ENCODE measurements at places on chromosomes 1 and 21.

GRCh38 chr1:71908303-71908702 is 374.0 kb downstream of the NEGR1 start:
- H3K27ac ChIP-seq, result peak overlapping the region; percentile 67
- no peaks in the 10 kb centered on the region for H3K27me3 ChIP-seq
- H3K36me3 ChIP-seq, result no peaks in the 10 kb centered on the region
- H3K4me3 ChIP-seq, result no peak overlapping the region
- DNase-seq, result no peak

DNA sequence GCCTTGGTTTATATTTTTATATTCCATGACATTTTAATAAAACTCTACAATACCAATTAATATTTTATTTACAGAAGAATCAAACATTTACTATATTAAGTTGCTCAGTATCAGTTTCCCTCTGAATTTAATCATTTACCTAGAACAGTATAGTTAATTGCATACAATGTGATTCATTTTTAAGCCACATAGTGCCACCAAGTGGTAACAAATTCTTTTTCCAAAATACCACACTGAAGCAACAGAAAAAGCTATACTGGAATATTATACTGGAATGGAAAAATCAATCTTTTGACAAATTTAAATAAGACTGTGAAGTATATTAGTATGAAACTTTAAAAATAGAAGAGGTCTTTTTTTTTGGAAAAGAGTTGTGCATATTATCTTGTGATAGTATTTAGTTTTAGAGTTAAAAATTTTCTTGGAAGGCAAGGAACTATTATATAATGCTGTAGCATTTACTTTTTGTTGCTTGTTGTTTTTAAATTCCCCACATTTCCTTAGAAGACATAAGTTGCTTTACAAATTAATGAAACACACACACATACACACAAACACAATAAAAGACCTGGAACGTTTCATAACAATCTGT is 57.3 kb downstream of the ZNF644 start:
- no peaks in the 10 kb centered on the region for H3K27me3 ChIP-seq
- no peak for DNase-seq
- no peak overlapping the region for H3K4me3 ChIP-seq
- peaks cover 18% of the 10 kb centered on the region for H3K4me1 ChIP-seq
- no peak overlapping the region for H3K27ac ChIP-seq

- no peaks in the 10 kb centered on the region for H3K36me3 ChIP-seq
- H3K4me1 ChIP-seq, result no peaks in the 10 kb centered on the region
- H3K27ac ChIP-seq, result no peak overlapping the region
Measured at GRCh38 chr1:102941366-102941947, 166.9 kb downstream of the COL11A1 start.

DNA sequence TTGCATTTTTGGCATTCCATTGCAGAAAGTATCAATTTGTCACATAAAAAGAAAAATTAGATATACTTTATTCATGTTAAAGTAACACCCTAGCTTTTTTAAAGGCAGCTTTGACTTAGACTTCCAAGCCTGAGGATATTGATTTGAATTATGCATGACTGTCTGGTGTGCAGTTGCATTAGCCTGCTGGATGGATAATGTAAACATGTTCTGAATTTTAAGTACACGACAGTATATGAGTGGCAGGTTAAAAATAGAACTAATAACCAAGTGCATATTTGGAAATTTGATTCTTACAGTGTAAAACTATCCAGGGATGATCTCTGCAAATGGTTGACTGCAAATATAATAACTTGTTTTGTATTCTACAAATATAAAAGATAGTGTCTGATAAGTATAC is 124.0 kb downstream of the SYT14 start:
- no peak overlapping the region for H3K4me3 ChIP-seq
- H3K27ac ChIP-seq, result no peak overlapping the region
- DNase-seq, result no peak
- H3K4me1 ChIP-seq, result no peaks in the 10 kb centered on the region

- H3K36me3 ChIP-seq, result peaks cover 3% of the 10 kb centered on the region
- H3K4me3 ChIP-seq, result no peak overlapping the region
- H3K27me3 ChIP-seq, result no peaks in the 10 kb centered on the region
- no peak for DNase-seq
- peaks cover 4% of the 10 kb centered on the region for H3K4me1 ChIP-seq
Measured at GRCh38 chr1:6632588-6633514, 8.2 kb downstream of the THAP3 start.

GRCh38 chr1:61175976-61176375 is 93.6 kb downstream of the NFIA start:
- no peaks in the 10 kb centered on the region for H3K4me1 ChIP-seq
- H3K36me3 ChIP-seq, result no peaks in the 10 kb centered on the region
- H3K27ac ChIP-seq, result no peak overlapping the region
- DNase-seq, result no peak

GRCh38 chr21:25501462-25501861 is 105.8 kb downstream of the MRPL39 start:
- no peaks in the 10 kb centered on the region for H3K36me3 ChIP-seq
- no peaks in the 10 kb centered on the region for H3K27me3 ChIP-seq
- DNase-seq, result no peak
- no peak overlapping the region for H3K27ac ChIP-seq
- no peak overlapping the region for H3K4me3 ChIP-seq

DNA sequence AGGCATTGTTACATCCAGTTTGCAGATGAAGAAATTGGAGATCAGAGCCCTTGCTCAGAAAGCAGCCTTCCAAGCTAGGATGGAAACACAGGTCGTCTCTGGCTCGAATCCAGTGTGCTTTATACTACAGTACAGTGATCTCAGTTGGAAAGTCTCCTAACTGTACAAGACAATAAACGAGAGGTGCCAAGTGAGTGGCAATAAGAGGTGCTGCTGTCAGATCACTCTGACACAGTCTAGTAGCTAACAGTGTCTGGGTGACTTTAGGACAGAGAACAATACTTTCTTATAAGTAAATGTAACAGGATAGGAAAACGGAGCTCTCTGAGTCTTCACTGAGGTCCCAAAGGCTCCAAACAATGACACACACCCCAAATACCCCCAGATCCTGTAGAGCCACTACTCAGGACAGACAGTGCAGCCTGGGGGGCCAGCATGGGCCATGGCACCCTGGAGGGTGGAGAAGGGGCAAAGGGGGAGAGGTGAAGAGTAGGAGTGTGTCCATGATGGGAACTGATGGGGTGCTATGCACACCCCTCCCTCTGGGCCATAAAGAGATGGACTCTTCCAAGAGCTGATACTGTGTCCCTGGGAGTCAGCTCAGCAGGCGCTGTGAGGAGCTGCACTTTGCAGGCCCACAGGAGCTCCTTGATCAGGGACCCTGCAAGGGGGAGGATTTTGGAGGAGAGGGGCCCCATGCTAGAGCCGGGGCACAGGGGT is 3.3 kb downstream of the SH3BGR start:
- DNase-seq, result no peak
- no peak overlapping the region for H3K27ac ChIP-seq
- H3K27me3 ChIP-seq, result no peaks in the 10 kb centered on the region
- no peaks in the 10 kb centered on the region for H3K36me3 ChIP-seq
- H3K4me3 ChIP-seq, result no peak overlapping the region
- H3K4me1 ChIP-seq, result no peaks in the 10 kb centered on the region

GRCh38 chr1:214472364-214472763 is 79.0 kb downstream of the PTPN14 start:
- H3K36me3 ChIP-seq, result no peaks in the 10 kb centered on the region
- H3K4me1 ChIP-seq, result no peaks in the 10 kb centered on the region
- H3K27me3 ChIP-seq, result no peaks in the 10 kb centered on the region
- DNase-seq, result no peak
- H3K27ac ChIP-seq, result no peak overlapping the region

GRCh38 chr1:159068886-159069285 is 7.7 kb downstream of the AIM2 start:
- H3K4me3 ChIP-seq, result no peak overlapping the region
- no peaks in the 10 kb centered on the region for H3K27me3 ChIP-seq
- H3K36me3 ChIP-seq, result no peaks in the 10 kb centered on the region
- DNase-seq, result no peak

- H3K27ac ChIP-seq, result no peak overlapping the region
- H3K27me3 ChIP-seq, result no peaks in the 10 kb centered on the region
- peaks cover 100% of the 10 kb centered on the region for H3K36me3 ChIP-seq
- H3K4me3 ChIP-seq, result no peak overlapping the region
- H3K4me1 ChIP-seq, result no peaks in the 10 kb centered on the region
Measured at GRCh38 chr1:15723631-15724246, 12.3 kb upstream of the SLC25A34 start.

- no peaks in the 10 kb centered on the region for H3K4me1 ChIP-seq
- no peaks in the 10 kb centered on the region for H3K27me3 ChIP-seq
- H3K27ac ChIP-seq, result no peak overlapping the region
- peaks cover 13% of the 10 kb centered on the region for H3K36me3 ChIP-seq
- no peak overlapping the region for H3K4me3 ChIP-seq
Measured at GRCh38 chr1:178451529-178451928, 45.2 kb downstream of the CLEC20A start.

- no peaks in the 10 kb centered on the region for H3K27me3 ChIP-seq
- DNase-seq, result no peak
- H3K27ac ChIP-seq, result no peak overlapping the region
- H3K36me3 ChIP-seq, result no peaks in the 10 kb centered on the region
Measured at GRCh38 chr21:28752131-28752530, 240.5 kb downstream of the LTN1 start.

- DNase-seq, result no peak
- H3K36me3 ChIP-seq, result no peaks in the 10 kb centered on the region
- H3K27ac ChIP-seq, result no peak overlapping the region
- H3K4me3 ChIP-seq, result no peak overlapping the region
- H3K4me1 ChIP-seq, result peaks cover 47% of the 10 kb centered on the region
- no peaks in the 10 kb centered on the region for H3K27me3 ChIP-seq
Measured at GRCh38 chr1:33025761-33026160, 10.9 kb downstream of the AK2 start.

GRCh38 chr21:38768471-38769063 is 37.2 kb upstream of the ETS2 start:
- no peaks in the 10 kb centered on the region for H3K36me3 ChIP-seq
- H3K4me3 ChIP-seq, result no peak overlapping the region
- H3K27me3 ChIP-seq, result no peaks in the 10 kb centered on the region
- DNase-seq, result no peak

DNA sequence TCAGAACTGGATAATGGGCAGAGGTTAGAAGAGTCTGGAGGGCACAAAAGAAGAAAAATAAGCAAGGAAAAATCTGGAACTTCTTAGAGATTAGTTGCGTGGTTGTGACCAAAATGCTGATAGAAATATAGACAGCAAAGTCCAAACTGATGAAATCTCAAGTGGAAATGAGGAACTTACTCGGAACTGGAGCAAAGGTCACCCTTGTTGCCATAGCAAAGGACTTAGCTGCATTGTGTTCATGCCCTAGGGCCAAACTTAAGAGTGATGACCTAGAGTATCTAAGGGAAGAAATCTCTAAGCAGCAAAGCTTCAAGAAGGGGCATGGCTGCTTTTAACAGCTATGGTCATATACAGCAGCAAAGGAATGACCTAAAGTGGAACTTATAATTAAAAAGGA is 180.0 kb downstream of the TTLL7 start:
- no peaks in the 10 kb centered on the region for H3K27me3 ChIP-seq
- no peak for DNase-seq
- no peaks in the 10 kb centered on the region for H3K4me1 ChIP-seq

GRCh38 chr1:94906382-94906781 is 20.5 kb downstream of the CNN3 start:
- no peak overlapping the region for H3K4me3 ChIP-seq
- no peak for DNase-seq
- no peaks in the 10 kb centered on the region for H3K27me3 ChIP-seq
- no peak overlapping the region for H3K27ac ChIP-seq
- peaks cover 20% of the 10 kb centered on the region for H3K36me3 ChIP-seq

- no peak overlapping the region for H3K27ac ChIP-seq
- H3K27me3 ChIP-seq, result no peaks in the 10 kb centered on the region
- no peaks in the 10 kb centered on the region for H3K36me3 ChIP-seq
- DNase-seq, result no peak
- H3K4me3 ChIP-seq, result no peak overlapping the region
Measured at GRCh38 chr1:14067711-14068110, 367.7 kb downstream of the PRDM2 start.

GRCh38 chr1:21830792-21831453 is 18.9 kb downstream of the LDLRAD2 start:
- no peaks in the 10 kb centered on the region for H3K4me1 ChIP-seq
- H3K27ac ChIP-seq, result no peak overlapping the region
- no peak for DNase-seq
- no peaks in the 10 kb centered on the region for H3K36me3 ChIP-seq

GRCh38 chr1:94741510-94741909 is 78.6 kb upstream of the SLC44A3 start:
- no peaks in the 10 kb centered on the region for H3K27me3 ChIP-seq
- H3K36me3 ChIP-seq, result no peaks in the 10 kb centered on the region
- H3K27ac ChIP-seq, result no peak overlapping the region
- no peak overlapping the region for H3K4me3 ChIP-seq
- H3K4me1 ChIP-seq, result peaks cover 26% of the 10 kb centered on the region

GRCh38 chr1:60583696-60584095 is 498.7 kb upstream of the NFIA start:
- H3K4me1 ChIP-seq, result no peaks in the 10 kb centered on the region
- no peak overlapping the region for H3K4me3 ChIP-seq
- no peak for DNase-seq
- H3K27me3 ChIP-seq, result no peaks in the 10 kb centered on the region
- no peaks in the 10 kb centered on the region for H3K36me3 ChIP-seq
- H3K27ac ChIP-seq, result no peak overlapping the region

Measured in left lung (tissue), 14 donors.